SJSA1 (cell line): ENCODE measurements at places on chromosomes 5 and 9.

- no peak for DNase-seq
Measured at GRCh38 chr5:73906277-73906676, 280.3 kb downstream of the ARHGEF28 start.

- no peak for DNase-seq
Measured at GRCh38 chr9:100689635-100690034, 111.8 kb downstream of the CAVIN4 start.

GRCh38 chr5:167057665-167058064 lies 1233.8 kb upstream of the WWC1 start:
- DNase-seq, result no peak

DNA sequence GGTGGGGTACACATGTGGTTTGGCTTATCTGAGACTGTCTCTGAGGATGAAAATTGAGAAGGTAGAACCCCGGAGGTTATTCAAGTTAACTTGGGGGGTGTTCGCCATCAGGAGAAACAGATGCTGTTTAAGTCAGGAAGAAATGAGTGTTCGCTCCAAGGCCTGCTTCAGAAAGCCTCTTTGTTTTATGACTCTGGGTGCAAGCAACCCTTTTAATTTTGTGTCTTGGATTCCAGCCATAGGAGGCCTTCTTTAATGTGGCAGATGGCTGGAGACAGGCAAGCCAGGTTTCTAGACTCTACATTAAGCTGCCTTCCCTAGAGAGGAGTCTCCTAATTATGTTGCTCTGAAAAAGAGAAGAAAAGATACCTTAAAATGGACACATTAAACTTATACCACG lies 4.2 kb upstream of the SMAD5 start:
- no peak for DNase-seq

GRCh38 chr5:89418407-89419085 lies 535.6 kb upstream of the MEF2C start:
- no peak for DNase-seq

DNA sequence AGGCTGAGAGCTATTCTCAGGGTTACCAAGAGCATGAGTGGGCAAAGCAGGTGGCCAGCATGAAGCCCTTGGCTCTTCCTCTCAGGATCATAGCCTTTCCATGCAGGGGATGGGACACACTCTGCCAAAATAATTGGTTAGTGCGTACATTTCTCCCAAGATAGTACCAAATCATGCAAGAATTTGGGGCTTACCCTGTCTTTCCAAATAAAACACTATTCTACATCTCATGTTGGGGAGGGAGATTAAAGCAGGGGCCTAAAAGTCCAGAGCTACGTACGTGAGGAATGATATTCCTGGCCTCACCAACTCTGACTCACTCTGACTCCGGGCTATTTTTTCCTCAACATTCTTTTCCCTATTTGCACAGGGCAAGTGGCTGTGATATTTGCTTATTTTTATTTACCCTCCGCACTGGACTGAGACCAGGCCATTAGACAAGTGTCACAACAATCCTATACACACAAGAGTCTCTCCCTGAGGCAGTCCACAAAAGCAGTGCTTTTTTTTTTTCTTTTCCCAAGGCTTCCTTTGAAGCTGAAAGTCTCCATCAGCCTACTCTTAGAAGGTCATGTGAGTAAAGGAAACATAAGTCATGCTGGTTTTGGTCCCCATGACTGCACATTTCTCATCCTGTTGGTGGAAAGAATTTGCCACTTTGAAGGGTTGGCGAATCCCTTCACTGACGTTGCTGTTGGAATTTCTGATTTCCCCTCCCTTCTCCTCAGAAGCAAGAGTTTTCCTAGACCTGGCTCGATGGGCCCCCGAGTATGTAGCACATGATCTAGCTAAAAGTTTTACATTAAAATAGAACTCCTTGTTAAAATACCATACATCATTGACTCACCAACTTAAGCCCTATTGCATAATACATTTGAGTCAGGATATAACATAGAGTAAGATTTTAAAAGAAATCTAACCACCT lies 40.0 kb downstream of the TMEM252 start:
- no peak for DNase-seq
